Dorsolateral prefrontal cortex (tissue), 122 donors: ENCODE measurements at places on chromosomes 5 and 9. TPM values are rescaled to one million over a fixed set of nuclear protein-coding genes. Genes with fewer than 3 reads are reported as not detected.

Gene PIP5K1B
- 18.5 TPM for total RNA-seq

Gene FAM221B
- not detected for total RNA-seq

Gene CD14
- 53.3 TPM for total RNA-seq

Gene CTSL
- total RNA-seq, result 75.1 TPM

Gene TOR4A
- 2.0 TPM for total RNA-seq

Gene CCDC171
- total RNA-seq, result 15.0 TPM

Gene PLAC8L1
- 2.8 TPM for total RNA-seq

Gene TTLL11
- 53.8 TPM for total RNA-seq

Gene ORM2
- not detected for total RNA-seq

Gene RORB
- 45.6 TPM for total RNA-seq

Gene OR1J1
- total RNA-seq, result not detected

Gene FREM1
- total RNA-seq, result 6.7 TPM

Gene PTPN3
- total RNA-seq, result 8.9 TPM

Gene BRD3OS
- total RNA-seq, result 59.9 TPM

Gene DMRT3
- total RNA-seq, result 2.9 TPM

Gene GABRP
- not detected for total RNA-seq

Gene POU5F2
- 4.1 TPM for total RNA-seq

Gene PAEP
- total RNA-seq, result not detected

Gene ADAMTS13
- total RNA-seq, result 15.1 TPM

Gene CDO1
- 32.5 TPM for total RNA-seq

Gene TMEM215
- total RNA-seq, result 0.74 TPM

Gene SLC1A3
- total RNA-seq, result 965 TPM

Gene LECT2
- total RNA-seq, result not detected

Gene SLC6A18
- total RNA-seq, result not detected

Gene PFN3
- not detected for total RNA-seq

Gene IRGM
- not detected for total RNA-seq

Gene IL13
- not detected for total RNA-seq

Gene CCL27
- 1.5 TPM for total RNA-seq

Gene NEUROG1
- total RNA-seq, result not detected

Gene CKMT2
- 12.4 TPM for total RNA-seq

Gene OSMR
- 5.6 TPM for total RNA-seq

Gene GOLM1
- total RNA-seq, result 104 TPM

Gene N4BP3
- 10.1 TPM for total RNA-seq

Gene SPOCK1
- 491 TPM for total RNA-seq

Gene KIF12
- 5.9 TPM for total RNA-seq

Gene TRMO
- 16.6 TPM for total RNA-seq

Gene KIAA0825
- total RNA-seq, result 13.6 TPM

Gene PRLR
- total RNA-seq, result 2.2 TPM

Gene GDF9
- total RNA-seq, result 1.4 TPM

Gene CRHBP
- total RNA-seq, result 8.4 TPM

Gene FOXD4L5
- total RNA-seq, result 1.8 TPM

Gene ENHO
- 145 TPM for total RNA-seq

Gene PTPRD
- 342 TPM for total RNA-seq

Gene SPINK7
- total RNA-seq, result not detected

Gene KDM3B
- 67.3 TPM for total RNA-seq

Gene ADAMTS19
- 5.6 TPM for total RNA-seq

Gene NXNL2
- 0.73 TPM for total RNA-seq

Gene PCDHGA10
- 16.3 TPM for total RNA-seq

Gene PCDHA4
- 6.8 TPM for total RNA-seq

Gene WNT8A
- 1.1 TPM for total RNA-seq

Gene C9
- not detected for total RNA-seq

Gene AQP7
- total RNA-seq, result 1.0 TPM

Gene OR13C2
- total RNA-seq, result 1.2 TPM
